Activated naive CD4-positive, alpha-beta T cell (primary cell): ENCODE measurements at places on chromosomes 5 and 9.

- DNase-seq, result no peak
Measured at GRCh38 chr9:78074385-78075291, 43.0 kb upstream of the GNAQ start.

DNA sequence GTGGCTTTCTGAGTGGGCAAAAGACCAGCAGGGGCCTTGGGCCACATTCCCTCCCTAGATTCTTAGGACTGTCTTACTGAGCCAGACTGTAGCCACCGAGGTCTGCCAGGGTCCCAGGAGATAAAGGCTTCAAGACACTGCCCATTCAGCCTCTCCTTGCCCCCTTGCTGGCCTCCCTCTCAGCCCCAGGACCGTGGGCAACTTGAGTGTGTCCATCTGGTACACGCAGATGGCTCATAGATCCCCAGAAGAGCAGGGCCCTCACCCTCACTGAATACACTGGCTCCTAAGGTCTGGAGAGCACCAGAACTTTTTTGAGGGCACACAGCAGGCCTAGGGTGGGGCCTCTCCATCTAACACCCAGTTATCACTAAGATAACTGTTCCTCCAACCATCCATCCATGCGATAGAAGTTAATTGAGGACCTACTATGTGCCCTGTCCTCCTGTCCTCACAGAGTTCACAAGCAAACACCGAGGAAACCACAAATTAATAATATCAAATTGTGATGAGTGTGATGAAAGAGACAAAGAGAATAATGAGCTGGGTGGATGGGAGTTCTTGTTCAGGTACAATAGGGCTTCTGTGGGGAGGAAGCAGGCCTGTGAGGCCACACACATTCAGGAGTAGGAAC, 4.9 kb upstream of the PDGFRB start:
- no peak for DNase-seq

- no peak for DNase-seq
Measured at GRCh38 chr5:18765304-18765703, 1131.0 kb downstream of the TAF11L14 start.

DNA sequence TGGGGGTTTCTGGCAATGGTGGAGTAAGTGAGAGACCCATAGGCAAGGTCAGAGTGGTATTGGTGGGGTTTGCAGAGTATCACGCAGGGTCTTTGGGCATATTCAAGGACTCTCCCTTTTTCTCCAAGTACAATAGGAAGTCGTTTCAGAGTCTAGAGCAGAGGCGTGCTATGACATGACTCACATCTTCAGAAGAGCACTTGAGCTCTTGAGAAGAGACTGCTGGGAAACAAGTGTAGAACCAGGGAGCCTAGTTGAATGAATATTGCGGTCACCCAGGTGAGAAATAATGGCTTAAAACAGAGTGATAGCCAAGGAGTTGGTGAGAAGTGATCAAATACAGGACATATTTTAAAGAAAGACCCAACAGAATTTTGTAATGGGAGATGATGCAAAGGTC, 813.4 kb downstream of the TLE1 start:
- no peak for DNase-seq

GRCh38 chr9:15278839-15279238, 28.2 kb downstream of the TTC39B start:
- DNase-seq, result no peak

DNA sequence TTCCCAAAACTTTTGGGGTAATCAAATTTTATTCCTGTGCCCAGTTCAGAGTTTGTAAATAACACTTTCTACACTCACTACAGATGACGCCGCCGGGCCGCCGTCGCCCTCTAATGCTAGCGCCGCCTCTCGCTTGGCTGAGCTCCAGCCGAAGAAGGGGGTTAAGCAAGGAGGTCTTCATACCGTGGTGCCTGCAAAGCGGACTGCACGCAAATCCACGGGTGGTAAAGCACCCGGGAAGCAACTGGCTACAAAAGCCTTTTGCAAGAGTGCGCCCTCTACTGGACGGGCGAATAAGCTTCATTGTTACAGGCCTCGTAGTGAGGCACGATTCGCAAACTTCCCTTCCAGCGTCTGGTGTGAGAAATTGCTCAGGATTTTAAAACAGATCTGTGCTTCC, 280.4 kb downstream of the MEF2C start:
- DNase-seq, result no peak

- DNase-seq, result no peak
Measured at GRCh38 chr9:125932012-125932411, 184.8 kb downstream of the PBX3 start.

GRCh38 chr9:14343261-14344031, 29.5 kb upstream of the NFIB start:
- no peak for DNase-seq

GRCh38 chr5:75021219-75021618, 31.1 kb downstream of the GCNT4 start:
- no peak for DNase-seq

DNA sequence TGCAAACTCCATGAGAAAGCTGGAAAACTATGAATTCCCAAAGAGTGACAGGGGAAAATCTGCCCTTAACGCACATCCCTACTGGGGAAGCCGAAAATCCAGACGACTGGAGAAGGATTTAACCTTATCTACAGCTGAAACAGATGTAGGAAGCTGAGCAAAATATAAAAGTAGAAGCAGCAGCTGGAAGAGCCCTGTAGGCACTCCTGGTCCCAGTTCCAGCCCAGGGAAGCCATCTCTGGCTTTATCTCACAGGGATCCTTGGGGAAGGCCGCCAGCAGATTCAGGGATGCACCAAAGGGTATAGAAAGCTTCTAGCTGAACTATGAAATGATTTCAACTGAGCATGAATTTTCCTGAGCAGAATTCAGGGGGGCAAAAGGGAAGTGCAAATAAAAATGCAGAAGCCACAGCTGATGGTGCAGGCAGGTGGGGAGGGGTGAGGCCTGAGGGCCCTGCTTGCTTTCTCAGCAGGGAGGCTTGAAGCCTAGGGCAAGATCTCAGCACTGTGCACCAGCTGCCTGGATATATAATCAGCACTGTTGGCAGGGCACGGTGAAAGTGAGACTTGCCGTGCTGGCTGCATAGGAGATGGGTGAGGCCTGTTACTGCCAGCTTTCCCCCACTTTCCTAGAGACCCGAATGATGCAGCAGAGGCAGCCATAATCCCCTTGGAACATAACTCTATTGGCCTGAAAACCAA, 2019.5 kb upstream of the NUDT12 start:
- DNase-seq, result no peak

GRCh38 chr5:111299067-111299481, 74.9 kb downstream of the CAMK4 start:
- DNase-seq, result no peak

DNA sequence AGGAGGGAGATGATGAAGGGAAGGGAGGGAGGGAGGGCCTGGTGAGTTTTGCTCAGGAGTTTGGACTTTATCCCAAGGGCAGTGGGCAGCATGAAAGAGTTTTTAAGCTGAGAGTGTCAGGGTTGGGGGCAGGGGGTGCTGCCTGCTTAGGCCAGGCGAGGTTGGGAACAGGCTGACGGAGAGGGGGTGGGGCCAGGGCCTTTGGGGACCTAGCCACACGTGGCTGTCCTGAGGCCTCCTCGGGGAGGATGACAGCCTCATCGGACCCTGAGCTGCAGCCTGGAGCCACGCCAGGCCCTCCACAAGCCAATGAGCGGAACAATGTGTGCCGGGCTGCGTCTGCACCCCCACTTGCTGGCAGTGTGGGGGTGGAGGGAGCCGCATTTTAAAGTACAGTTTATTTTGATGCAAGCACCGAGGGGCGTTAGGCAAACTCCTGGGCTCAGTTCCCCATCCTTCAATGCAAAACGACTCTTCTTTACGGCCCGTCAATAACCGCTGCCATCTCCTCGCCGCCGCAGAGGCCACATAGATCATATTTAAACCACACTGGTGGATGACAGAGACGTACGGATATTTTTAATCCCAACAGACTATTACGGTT, 5.3 kb upstream of the RXRA start:
- no peak for DNase-seq

- no peak for DNase-seq
Measured at GRCh38 chr5:91048073-91048472, 335.0 kb downstream of the ARRDC3 start.

GRCh38 chr5:65512170-65512937, 30.6 kb upstream of the ADAMTS6 start:
- no peak for DNase-seq

GRCh38 chr5:84729326-84729725, 344.6 kb upstream of the EDIL3 start:
- no peak for DNase-seq

DNA sequence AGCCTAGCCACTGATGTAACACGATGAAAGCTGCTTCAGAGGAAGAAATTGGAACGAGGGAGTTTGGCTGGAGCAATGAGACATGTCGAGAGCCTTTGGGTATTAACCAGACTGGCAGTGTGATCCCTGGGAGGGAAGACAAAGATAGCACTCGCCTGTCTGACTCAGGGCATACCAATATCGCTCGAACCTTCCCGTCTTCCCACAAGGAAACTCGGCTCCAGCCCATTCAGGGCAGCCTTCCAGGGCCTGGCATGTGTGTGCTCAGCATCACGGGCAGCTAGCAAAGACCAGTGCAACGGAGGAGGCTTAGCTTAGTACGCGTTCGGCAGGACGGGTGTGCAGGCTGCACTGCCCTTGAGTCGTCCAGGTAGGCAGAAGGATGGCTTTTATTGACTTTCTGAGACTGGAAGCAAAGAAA, 356.9 kb upstream of the WWC1 start:
- no peak for DNase-seq

- DNase-seq, result no peak
Measured at GRCh38 chr5:96331210-96331609, 101.8 kb downstream of the PCSK1 start.

GRCh38 chr5:79686799-79687198, 2.8 kb upstream of the CMYA5 start:
- DNase-seq, result no peak

DNA sequence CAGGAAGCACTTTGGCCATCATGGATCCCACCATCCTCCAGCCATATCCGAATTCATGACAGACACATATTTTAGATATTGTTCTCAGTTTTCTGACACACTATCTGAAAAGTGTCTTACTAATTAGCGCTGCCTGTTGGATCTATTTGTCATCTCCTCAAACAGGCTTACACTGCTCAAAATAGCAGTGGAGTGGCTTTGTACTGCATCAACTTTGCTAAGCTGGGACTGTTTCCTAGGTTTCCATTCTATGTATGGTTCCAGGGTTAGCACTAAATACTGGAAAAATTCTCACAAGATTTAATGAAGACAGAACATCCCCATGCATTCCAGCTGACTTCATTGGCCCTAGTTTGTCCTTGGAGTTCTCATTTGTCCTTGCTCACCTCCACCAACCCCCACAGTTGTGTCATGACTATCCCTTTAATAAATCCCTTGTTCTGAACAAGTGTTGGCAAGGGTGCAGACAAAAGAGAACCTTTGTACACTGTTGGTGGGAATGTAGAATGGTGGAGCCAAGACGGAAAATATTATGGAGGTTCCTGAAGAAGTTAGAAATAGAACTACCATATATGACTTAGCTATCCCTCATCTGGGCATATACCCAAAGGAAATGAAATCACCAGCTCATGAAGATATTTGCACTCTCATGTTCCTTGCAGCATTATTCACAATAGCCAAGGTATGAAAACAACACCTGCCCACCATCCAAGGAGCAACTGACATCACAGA, 136.5 kb upstream of the RAI14 start:
- DNase-seq, result no peak
